ENCODE measurements at places on chromosomes 4 and X.

DNA sequence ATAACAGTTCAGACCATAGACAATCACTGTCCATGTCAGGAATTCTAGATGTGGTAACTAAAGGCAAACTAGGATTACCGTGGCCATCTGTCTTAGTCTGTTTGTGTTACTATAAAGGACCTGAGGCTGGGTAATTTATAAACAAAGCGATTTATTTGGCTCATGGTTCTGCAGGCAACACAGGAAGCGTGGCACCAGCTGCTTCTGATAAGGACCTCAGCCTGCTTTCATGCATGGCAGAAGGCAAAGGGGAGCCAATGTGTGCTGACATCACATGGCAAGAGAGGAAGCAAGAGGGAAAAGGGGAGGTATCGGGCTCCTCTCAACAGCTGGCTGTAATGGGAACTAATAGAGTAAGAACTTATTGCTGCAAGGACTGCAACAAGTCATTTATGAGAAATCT is 376.7 kb downstream of the GPM6A start:
- no peak for DNase-seq

DNA sequence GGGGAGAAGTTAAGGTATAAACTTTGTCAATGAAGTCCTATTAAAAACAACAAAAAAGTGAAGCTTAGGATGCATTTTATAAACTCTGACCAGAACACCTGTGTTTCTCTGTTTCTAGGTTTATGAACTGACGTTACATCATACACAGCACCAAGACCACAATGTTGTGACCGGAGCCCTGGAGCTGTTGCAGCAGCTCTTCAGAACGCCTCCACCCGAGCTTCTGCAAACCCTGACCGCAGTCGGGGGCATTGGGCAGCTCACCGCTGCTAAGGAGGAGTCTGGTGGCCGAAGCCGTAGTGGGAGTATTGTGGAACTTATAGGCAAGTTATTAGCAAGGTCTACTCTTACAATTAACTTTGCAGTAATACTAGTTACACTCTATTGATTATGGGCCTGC is 46.6 kb downstream of the HTT start:
- no peak for DNase-seq

- DNase-seq = no peak
Observed at GRCh38 chr4:62622089-62622488, 1422.0 kb downstream of the ADGRL3 start.

DNA sequence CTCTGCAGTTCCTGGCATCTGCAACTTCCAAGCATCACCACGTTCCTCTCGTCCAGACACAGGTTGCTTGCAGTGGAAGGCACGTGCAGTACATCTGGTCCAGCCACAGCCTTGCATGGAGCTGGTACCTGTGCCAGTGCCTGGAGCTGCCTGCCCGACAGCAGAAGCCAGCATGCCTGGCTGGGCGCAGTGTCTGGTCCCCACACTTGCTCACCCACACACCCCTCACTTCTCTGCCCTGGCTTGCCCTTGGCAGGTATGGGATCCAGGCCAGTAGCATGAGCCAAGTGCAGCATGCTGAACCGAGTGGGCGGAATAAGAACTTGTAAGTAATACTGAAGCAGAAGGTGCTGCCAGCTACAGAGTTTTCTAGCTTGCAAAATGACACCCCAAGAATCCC is 39.9 kb downstream of the SH3BGRL start:
- no peak for DNase-seq

- no peak for DNase-seq
Observed at GRCh38 chrX:100358766-100359165, 51.3 kb downstream of the PCDH19 start.

DNA sequence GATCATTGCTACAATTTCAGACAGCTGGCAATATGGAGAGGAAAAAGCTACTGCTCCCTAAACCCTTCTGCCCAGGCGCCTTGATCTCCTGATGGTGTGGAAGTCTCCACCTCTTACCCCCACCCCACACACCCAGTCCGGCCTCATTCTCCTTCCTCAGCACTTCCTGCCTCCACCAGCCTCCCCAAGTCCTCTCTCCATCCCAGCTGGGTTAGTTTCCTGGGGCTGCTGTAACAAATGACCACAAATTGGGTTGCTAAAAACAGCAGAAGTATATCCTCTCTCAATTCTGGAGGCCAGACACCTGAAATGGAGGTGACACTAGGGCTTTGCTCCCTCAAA is 1.1 kb upstream of the CCNQ start:
- DNase-seq = no peak

DNA sequence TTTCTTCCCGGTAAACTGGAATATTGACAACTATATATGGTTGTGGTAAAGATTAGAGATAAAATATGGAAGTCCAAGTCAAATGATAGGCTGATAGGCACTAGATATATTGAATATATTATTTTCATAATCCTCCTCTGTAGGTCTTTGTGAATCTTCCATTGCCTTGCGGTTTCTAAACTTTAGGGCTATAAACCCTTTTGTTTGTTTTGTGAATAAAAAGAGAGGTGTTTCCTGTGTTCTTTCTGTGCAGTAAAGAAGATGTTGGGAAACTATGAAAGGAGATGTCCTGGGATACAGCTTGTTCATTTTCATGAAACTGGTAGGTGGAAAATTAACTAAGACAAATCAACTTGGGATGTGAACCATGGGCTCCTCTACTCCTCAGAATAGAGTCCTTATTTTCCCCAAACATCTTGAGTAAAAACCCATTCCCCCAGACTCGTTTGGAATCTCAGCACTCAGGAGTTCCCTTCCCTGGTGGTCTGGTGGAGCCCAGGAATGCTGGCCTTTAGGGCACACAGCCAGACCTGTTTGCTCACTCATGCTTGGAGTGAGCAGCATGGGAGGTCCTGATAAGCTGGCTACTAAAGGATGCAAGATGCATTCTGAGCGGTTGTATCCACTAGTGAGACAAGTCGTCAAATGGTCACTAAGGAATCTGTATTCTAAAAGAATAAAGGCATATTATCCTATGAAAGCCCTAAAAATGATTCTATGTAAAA is 22.2 kb downstream of the PRDM8 start:
- no peak for DNase-seq

GRCh38 chr4:6887591-6888371 is 21.8 kb upstream of the TBC1D14 start:
- no peak for DNase-seq

GRCh38 chr4:185346975-185347601 is 48.6 kb downstream of the LRP2BP start:
- no peak for DNase-seq

DNA sequence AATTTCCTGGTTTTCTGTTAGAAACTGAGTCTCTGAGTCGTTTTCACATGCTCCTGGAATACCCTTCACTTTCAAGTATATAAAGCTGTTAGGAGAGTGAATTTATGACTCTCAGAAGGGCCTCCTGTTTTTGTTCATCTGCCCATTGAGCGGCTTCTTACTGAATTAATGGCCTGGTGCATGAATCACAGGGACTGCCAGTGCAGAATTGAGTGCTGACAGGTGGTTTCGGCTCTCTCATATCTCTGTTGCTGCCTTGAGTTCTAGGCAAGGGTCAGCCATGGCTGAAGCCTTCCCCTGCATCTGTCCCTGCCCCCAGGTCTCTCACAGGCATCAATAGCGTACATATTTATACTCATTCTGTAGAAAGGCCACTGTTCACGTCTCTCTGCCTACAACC is 22.7 kb upstream of the SEPSECS start:
- DNase-seq = no peak

GRCh38 chr4:164440199-164440598 is 313.7 kb upstream of the SMIM31 start:
- DNase-seq = no peak

GRCh38 chr4:57044279-57044678 is 65.6 kb downstream of the POLR2B start:
- DNase-seq = peak; percentile 39

Measured in SK-N-MC (cell line).